ENCODE measurements at places on chromosomes 7 and 10.

- no peak for DNase-seq
Measured at GRCh38 chr7:24717247-24717622, 40.0 kb downstream of the GSDME start.

GRCh38 chr7:128399991-128400390, 9.8 kb downstream of the IMPDH1 start:
- DNase-seq: no peak

DNA sequence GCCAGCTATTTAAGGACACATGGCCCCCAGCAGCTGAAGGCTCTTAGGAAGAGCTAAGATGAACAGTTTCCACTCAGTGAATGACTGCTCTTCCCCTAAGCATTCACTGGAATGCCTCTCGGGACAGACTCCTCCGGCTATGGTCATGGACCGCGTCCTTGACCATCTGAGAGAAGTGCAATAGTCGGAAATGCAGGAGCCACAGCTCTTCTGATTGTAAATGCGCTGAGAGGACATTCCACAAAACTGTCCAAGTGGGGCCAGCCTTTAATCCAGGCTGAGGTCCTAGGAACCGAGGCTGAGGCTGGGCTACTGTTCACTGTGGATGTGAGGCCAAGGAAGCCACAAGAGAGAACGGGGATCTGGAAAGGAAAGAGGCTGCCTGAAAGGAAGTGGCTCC, 162.0 kb upstream of the TMEM72 start:
- no peak for DNase-seq

DNA sequence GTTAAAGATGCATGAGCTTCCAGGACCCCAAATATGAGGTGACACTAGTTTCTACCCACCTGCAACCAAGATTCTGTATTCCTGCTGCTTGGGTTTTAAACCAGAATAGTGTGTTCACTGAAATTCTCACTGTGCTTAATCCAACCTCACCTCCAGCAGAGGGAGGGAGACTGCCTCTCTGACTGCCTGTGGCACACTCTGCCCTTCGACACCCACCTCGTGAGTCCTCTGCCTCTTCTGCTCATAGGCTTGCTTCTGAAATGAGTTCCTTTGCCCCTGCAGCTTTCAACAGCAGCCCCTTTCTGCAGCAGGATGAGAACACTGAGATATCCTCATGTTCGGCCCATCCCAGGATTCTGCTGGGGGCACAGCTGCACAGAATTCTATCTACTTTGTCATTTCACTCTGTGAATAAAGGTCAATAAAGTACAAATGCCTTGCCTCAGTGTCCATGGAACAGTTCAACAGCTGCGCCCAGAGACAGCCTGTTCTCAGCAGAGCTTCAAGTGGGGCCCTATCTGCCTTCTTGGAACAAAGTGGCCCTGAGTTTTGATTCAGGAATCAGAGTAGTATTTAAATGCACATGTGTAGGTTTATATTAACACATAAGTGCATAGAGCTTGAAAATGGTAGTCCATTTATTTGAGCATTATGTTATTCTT, 632.5 kb downstream of the TNS3 start:
- no peak for DNase-seq

GRCh38 chr7:73879977-73880681, 19.2 kb downstream of the TMEM270 start:
- no peak for DNase-seq

DNA sequence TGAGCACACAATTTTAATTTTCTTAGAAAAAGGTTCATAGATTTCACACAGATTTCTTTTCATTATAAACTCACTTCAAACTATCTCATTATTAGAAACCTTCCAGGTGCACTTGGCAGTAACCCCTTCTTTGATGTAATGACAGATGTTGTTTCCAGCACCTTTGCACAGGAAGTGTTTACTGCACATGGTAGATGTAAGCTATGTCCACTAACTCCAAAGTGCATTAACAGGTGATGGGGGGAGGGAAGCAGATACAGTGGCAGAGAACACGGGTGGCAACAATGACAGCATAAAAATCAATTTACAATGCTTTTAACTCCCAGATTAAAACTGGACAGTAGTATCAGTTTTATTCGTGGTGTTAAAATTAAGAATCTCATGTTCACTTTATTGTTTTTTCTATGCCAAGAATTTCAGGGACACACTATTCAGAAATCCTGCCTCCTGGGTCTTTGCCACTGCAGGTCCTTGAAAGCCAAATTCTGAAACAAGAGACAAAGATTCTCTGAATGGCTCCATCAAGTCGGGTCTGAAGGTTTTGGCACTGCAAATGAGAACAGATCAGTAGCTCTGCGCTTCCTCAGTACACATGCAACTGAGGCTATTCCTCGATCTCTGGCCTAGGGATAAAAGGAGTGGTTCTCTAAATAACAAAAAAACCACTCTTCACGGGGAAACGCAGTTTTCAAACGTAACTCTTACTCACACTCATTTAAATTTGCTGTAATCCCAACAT, 187.7 kb downstream of the JAZF1 start:
- DNase-seq: peak; percentile 64

GRCh38 chr7:48025624-48026023, 3.3 kb downstream of the SUN3 start:
- no peak for DNase-seq

DNA sequence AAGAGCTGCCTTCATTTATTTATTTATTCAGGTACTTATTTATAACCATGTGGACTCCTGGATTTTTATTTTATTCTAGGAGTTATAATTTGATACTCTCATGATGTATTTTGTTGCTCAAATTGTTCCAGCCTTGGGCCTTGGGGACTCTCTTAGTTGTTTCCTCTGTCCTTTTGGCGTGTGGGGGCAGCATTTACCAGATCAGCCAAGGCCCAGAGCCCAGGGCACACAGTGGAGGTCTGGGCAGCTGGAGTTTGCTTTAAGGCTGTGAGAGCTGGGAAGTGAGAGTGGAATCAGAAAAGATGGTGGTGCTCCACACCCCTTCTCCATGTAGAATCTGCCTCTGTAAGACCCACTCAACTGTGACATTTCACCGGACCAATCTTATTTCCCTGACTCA, 398.9 kb downstream of the RPS24 start:
- DNase-seq: peak; percentile 53

- DNase-seq: no peak
Measured at GRCh38 chr7:97858221-97858620, 14.0 kb downstream of the ASNS start.

- no peak for DNase-seq
Measured at GRCh38 chr7:1232103-1232466, 587 bp upstream of the UNCX start.

All from muscle of leg (tissue), 16 donors.